ENCODE measurements at places on chromosomes 4 and X.

DNA sequence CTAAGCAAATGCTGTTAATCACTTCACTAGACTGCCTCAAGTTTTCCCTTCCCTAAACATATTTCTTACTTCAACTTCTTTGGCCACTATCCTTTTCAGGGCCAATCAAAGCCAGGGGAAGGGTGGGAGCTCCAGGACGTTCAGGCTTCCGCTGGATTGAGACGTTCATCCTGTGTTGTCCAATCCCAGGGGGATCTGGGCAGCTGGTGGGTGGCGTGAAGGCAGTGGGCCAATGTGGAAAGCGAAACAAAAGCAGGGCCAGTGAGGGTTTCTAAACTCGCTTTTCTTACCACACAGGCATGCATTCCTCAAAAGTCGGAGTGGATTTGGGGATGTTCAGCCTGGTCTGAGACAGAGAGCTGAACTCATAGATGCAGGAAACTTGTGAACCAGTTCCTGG, 7.6 kb downstream of the CXCL13 start:
- no peak for DNase-seq

GRCh38 chrX:87402256-87402655, 115.3 kb upstream of the KLHL4 start:
- no peak for DNase-seq

- no peak for DNase-seq
Observed at GRCh38 chr4:36692586-36692985, 411.2 kb downstream of the DTHD1 start.

DNA sequence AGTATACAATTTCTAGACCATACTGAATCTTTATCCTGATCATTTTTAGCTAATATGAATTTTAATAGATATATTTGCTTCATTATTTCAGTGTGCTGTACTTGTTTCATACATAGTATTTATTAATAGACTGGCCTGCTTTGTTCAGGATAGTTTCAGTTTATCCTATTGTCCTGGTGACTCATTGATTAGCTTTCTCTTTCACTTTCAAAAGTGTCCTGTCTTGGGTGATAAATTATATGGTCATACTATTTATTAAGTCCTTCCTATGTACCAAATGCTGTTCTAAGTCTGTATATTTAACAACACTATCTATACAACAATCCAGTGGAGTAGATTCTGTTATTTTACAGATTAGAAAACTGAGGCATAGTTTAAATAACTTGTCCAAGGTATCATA, 153.8 kb upstream of the RAPGEF2 start:
- peak; percentile 16 for DNase-seq

DNA sequence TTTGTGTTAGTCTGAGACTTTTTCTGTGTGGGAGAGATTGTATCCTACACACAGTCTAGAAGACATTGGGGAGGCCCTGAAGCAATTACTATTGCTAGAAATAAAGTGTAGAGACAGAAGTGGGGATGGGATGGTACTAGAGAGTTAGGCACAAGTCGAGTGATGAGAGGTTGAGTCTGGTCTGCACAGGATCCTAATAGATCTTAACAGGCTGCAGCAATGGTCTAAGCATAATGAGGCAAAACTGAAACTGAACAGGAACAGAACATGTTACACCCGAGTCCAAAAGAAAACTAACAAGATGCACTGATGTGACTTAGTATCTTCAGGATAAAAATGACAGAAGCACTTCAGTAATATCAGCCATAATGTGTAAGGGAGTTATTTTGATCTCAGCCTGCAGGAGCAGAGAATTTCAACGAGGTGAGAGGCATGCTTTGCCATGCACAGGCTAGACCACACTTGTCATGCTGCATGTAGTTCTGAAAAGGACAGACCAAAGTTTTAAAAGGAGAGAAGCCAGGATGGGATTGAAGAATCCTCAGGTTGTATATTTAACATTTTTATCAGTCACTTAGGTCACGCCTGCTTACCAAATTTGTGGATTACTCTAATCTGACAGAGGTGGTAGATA, 205.8 kb upstream of the BOD1L1 start:
- no peak for DNase-seq
